WTC11 (cell line): ENCODE measurements at places on chromosomes 6 and 20.
A peak's percentile ranks its signal among the peaks of the same experiment; 100 is the strongest.

DNA sequence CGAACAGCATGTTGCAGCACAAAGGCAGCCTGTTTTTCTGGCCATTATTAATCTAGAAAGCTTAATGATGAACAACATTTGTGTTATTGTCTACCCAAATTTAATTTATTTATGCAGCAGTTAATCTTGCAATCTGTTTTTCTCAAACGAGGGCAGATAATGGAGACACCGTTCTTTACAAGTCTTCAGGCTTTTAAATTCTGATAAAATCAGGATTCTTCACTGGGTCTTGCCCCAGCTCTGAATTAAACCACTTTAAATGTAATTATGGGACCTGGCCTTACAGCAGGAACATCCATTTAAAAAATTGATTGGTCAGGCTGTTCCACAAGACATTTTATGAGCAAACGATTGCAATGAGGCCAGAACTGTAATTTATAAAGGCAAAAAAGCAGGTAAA lies 26.5 kb upstream of the INSM1 start:
- no peak for DNase-seq

DNA sequence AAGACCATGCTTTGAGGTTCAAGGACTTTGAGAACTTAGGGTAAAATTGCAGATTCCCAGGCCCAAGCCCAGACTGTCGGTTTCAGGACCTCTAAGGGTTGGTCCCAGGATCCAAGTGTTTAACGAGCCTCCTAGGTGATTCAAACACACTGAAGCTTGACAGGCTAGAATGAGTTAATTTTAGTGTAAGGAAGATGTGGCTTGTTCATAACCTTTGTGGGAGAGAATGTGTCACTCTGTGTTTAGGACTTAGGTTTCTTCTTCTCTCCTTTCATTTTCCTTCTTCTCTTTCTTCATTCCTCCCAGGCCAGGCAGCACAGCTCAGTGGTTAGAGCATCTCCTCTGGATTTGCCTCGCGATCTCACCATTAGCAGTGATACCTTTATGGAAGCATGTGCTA lies 104.8 kb upstream of the KCNG1 start:
- DNase-seq = no peak

GRCh38 chr6:150430815-150431214 lies 62.0 kb downstream of the IYD start:
- DNase-seq = no peak

DNA sequence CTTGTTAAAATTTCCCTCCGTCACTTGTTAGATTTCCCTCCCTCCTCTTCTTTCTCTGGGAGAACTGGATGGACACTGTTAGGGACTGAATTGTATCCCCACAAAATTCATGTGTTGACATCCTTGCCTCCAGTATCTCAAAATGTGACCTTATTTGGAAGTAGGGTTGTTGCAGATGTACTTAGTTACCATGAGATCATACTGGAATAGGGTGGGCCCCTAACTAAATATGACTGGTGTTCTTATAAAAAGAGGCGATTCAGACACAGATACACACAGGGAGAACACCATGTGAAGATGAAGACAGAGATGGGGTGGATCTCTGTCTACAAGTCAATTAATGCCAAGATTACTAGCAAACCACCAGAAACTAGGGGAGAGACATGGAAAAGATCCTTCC lies 139.5 kb downstream of the ALDH8A1 start:
- DNase-seq = no peak

- DNase-seq = peak; percentile 78
These were observed 22.7 kb upstream of the TMEM181 start for GRCh38 chr6:158536891-158537798.

GRCh38 chr20:37369846-37370245 lies 23.9 kb downstream of the SRC start:
- peak; percentile 8 for DNase-seq

DNA sequence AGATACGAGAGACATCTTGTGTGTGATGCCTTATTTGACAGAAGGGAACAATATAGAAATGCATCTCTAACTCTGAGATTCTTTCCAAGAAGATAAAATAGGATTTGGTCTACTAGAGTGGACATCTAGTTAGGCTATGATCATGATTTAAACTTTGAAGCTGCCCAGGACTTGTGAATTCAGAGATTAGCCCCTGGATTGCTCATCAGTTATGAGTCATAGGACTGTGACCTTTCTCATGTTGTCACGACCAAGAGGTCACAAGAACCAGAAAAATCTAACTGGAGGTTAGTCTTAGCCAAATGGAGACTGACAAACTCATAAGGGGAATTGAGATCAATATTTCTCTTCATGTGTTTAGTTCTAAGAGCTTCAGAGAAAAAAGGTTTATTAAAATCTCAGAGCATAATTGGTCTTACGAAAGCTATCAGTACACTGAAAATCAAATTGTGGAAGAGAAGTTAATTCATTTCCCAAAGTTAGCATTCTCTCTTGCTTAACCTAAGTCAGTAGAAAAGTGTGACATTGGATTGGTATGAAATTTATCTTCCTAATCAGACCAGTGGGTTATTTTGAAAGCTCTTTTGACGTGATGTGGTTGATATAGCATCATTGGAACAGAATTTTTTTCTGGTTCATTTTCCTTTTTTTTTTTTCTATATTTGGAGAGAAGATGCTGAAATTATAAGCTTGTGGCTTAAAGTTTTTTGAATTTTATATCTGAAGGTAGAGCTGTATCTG lies 245.7 kb downstream of the RNF144B start:
- DNase-seq = no peak

GRCh38 chr6:121171879-121172278 lies 162.4 kb downstream of the TBC1D32 start:
- DNase-seq = no peak

GRCh38 chr20:26216025-26216424 lies 519.4 kb upstream of the ZNF337 start:
- no peak for DNase-seq

GRCh38 chr6:134058622-134059366 lies 6.4 kb upstream of the SLC2A12 start:
- DNase-seq = no peak

DNA sequence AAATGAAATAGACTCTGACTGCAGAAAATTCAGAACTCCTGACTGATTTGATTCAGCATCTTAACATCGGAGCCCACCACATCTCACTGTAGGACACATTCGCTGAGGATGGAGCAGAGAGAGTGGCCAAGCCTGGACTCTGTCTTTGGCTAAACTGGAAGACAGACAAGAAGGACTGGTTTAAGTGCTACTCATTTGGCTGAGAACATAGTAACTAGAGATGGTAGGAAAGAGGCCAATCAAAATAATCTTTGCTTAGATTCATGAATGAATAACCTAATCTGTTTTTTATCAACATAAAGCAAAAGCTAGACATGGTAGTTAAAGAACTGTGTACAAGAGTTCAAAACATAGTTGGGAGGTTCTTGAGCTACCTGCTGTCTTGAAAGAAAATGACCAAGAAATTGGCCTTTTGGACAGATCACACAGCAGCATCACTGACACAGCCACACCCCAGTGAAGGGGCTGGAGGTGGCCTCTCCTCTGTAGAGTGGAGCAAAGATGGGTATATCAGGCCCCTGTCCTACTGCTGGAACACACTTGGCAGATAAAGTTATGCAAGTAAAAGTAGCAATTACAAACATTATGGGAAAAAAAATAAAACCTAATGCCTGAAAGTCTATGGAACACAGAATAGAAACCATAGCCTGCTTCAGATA lies 87.1 kb upstream of the NT5E start:
- DNase-seq = no peak

- DNase-seq = no peak
These were observed 42.4 kb upstream of the GNRH2 start for GRCh38 chr20:3000852-3001523.

DNA sequence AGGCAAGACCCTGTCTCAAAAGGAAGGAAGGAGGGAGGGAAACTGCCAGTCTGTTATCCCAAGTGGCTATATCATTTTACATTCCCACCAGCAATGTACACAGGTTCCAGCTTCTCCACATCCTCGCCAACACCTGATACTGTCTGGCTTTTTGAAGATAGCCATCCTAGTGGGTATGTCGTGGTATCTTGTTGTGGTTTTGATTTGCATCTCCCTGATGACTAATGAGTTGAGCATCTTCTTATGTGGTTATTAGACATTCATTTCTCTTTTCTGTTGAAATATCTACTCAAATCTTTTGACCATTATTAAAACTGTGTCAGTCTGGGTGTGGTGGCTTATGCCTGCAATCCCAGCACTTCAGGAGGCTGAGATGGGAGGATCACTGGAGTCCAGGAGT lies 47.9 kb upstream of the ARID1B start:
- no peak for DNase-seq

DNA sequence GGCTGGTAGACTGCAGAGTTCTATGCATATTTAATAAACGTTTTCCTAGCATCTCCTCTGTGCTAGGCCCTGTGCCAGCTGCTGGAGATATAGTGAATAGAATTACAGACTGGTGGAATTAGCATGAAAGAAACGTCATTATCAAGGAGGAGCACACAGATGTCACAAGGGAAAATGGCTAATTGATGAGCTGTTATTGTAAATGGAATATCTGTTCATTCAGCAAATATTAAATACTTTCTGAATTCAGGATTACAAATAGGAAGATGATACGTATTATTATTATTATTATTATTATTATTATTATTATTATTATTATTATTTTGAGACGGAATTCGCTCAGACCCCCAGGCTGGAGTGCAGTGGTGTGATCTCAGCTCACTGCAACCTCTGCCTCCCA lies 1.2 kb downstream of the AAR2 start:
- no peak for DNase-seq

- DNase-seq = no peak
These were observed 113.3 kb downstream of the CRYBG1 start for GRCh38 chr6:106473812-106474211.

GRCh38 chr6:15399641-15400470 lies 154.0 kb downstream of the JARID2 start:
- no peak for DNase-seq

DNA sequence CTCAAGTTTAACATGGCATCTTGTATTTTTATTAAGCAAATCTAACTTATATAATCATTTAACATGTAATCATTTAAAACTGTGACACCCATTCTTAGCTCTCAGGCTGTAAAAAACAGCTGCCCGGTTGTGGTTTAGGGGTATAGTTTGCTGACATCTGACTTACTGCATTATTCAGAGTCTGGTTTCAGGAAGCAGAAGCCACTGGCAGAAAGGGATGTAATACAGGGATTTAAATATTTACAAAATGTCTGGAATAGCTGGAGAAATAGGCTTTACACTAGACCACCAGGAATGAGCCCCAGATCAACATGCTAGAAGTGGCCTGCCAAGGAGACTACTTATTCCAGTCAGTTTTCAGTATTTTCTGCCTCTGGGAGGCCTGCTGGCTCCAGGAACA lies 421.1 kb downstream of the CD109 start:
- no peak for DNase-seq

GRCh38 chr20:61371501-61372136 lies 119.6 kb downstream of the CDH4 start:
- no peak for DNase-seq

DNA sequence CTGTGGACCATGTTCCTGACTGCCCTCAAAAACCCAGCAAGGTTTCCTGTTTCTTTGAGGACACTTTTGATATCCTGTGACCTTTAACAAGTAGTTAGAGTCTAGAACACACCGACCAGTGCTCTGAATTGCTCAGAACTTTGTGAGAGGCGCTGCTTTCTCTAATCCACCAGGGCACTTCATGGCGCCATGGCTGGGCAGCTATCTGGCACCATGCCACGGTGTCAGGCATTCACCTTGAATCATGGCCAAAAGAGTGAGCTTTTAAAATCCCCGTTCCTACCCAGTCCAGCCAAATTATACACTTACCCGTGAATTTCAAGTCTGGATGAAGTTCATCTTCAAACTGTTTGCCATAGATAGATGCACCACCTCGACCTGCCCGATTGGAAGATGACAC lies 17.0 kb upstream of the CPNE5 start:
- no peak for DNase-seq

GRCh38 chr6:149909701-149910470 lies 12.0 kb upstream of the RAET1E start:
- no peak for DNase-seq

DNA sequence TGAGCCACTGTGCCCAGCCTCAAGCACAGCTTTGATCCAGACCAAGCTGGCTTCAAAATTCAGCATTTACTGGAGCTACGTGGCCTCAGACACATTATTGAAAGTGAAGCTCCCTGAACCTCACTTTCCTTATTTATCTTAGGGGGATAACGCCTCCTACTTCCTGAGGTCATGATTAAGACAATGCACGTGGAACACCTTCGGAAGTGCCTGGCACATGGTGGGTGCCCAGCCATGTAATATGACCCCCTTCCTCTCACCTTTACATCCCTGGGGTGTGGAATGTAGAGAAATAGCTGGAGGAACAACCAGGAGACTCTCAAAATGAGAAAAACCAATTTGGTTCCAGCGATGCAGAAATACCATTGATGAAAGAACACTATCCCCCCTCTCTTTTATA lies 1.6 kb upstream of the CLPS start:
- DNase-seq = no peak

DNA sequence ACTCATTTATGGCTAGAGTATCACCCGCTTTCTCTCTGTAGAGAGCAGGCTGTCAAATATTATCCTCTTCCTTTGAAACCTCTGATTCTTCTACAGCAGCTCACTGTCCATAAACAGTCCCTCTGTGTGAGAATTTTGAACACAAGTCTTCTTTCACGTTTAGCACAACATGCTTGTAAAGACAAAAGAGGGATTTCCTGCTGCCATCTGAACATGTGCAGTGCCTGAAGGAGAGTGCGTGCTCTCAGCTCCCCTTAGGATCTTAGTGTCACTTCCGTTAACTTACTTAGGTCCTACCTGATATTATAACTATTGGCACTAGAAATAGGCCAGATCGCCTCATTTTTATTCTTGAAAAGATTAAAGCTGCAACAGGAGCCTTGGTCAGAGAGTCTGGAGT lies 50.9 kb downstream of the FNDC1 start:
- DNase-seq = no peak

DNA sequence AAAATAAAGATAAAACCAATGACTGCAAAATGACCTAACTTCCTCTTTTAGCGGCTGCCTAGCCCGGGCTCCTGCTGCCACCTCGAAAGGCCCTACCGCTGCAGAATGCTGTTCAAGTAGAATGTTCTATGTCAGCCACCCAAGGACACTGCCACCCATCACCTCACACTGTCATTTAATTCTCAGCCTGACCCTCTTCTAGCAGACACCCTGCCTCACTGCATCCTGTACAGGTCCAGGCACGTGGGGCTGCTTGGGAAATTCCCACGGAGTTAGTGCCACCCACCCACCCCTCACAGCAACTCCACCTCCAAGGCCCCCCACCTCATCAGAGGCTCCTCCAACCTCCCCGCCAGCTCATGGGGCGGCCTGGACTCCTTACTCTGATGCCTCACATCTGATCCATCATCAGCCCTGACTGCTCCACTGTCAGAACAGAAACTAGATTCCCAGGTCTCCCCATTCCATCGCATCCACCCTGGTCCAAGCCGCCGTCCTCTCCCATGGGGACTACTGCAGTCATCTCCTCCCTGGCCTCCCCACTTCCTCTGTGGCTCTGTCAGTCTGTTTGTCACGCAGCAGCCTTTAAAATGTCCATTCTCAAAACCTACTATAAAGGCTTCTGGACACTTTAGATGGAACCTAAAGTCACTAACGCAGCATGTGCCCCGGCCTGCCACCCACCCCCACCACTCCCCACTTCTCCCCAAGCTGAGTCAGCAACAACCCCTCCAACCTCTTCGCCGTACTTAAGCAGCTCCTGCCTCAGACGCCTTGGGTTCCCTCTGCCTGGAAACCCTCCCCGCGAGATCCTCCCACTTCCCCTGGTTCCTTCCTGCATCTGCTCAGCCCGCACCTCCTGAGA lies 17.0 kb downstream of the NFATC2 start:
- no peak for DNase-seq
